ENCODE measurements at places on chromosomes 11 and 22.

DNA sequence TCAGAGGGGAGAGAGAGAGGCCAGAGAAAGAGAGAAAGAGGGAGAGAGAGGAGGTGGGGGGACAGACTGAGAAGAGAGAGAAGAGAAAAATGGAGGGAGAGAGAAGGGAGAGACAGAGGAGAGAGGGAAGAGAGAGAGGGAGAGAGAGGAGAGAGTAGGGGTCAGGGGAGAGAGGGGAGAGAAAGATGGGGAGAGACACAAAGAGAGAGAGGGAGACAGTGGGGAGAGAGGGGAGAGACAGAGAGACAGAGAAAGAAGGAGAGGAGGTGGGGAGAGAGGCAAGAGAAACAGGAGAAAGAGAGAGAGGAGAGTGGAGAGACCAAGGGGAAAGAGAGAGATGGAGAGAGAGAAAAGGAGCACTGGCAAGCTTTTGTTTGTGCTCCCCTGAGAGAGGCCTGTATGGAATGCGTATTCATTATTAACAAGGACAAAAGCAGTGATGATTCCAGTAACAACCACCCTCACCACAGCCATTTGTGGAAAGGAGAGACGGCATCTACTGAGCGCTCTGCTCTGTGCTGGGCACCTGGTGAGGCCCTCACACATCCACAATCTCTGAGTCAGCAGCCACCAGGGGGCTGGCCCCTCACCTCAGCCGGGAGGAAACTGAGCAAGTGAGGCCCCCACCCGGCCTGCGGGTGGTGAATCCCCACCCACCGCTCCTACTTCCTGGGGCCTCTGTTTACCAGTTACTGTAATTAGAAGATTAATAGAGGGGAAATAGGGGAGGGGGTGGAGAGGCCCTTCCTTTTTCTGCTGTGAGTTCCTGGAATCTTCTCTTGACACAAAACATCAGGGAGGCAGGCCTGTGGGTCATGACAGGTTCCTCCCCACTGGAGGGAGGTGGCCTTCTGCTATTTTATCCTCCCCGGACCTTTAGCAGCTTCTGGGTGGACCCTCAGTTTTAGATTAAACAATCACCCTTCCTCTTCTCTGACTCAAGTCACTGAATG is 14.6 kb upstream of the MIAT start:
- peak; percentile 87 for DNase-seq

DNA sequence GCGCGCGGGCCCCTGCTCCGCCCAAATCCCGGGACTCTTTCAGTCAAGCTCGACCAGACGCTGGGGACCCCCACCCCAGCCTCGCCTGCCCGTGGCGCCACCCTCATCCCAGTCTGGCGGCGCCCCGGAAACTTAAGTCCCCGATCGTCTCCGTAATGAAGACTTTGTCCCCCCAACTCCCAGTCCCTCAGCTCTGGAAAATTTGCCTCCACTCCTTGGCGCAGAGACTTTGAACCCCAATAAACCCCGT is 348 bp downstream of the PLCB3 start:
- DNase-seq: no peak

- no peak for DNase-seq
Observed at GRCh38 chr11:94794287-94795168, 26.4 kb downstream of the AMOTL1 start.

GRCh38 chr22:31962387-31963125 is 18.2 kb downstream of the YWHAH start:
- DNase-seq: no peak

GRCh38 chr11:76041208-76041607 is 165.1 kb downstream of the WNT11 start:
- DNase-seq: no peak

DNA sequence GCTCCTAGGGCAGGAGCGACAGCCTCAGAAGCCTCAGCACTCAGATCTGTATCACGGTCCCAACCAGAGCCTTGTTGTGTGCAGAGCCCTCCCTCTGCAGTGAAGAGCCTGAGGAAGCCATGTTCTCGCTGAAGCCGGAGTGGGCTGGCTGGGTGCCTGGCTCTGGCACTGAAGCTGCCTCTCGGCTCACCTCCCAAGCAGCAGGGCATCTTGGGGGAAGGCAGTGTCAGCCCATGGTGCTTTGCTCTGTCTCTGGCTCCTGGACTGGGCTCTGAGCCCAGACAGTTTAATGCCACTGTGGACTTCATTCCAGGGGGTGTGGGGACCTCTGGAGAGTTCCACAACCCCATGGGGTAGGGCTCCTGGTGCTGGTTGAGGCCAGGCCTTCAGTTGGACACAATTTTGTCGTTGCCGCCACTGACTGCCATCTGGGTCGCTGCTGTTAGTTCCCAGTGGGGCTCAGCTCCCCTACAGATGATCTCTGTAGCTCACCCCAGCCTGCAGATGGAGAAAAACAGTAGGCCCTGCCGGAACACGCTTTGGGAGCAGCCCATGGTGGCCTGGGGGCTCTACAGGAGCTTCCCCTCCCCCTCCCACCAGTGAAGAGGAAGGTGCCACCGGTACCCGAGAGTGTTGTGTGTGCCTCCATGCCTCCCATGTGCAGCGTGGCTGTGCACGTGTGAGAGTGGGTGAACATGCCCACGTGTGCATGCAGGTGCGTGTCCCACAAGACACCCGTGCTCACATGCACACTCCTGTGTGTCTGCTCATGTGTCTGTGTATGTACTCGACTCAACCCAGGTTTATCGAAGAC is 86.5 kb upstream of the B3GAT1 start:
- no peak for DNase-seq

GRCh38 chr11:7020183-7020917 is at the start of the genes NLRP14 and ZNF214:
Gene NLRP14 (plus strand): TSS chr11:7020479. CDS start chr11:7038587, 18,108 bp downstream.
Gene ZNF214 (minus strand): TSS chr11:7020346. CDS start chr11:7002835, 17,511 bp downstream.
- DNase-seq: no peak

DNA sequence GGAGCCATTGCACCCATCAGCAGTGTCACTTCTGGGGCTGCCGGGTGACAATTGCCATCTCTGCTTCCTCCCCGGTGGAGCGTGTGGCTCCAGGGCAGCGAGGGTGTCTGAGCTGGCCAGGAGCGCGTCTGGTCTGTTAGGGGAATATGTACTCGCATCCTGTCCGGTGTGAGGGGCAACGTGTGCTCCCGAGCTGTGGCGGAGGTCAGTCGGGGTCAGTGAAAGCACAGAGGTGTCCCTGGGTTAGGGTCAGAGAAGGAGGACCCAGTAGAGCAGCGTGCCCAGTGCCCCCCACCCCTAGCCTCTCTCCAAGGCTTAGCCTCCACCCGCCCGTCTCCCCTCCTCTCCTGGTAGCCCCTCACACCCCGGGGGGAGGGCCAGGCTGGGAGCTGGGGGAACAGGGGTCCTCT is 1.5 kb downstream of the CLCF1 start:
- DNase-seq: no peak

DNA sequence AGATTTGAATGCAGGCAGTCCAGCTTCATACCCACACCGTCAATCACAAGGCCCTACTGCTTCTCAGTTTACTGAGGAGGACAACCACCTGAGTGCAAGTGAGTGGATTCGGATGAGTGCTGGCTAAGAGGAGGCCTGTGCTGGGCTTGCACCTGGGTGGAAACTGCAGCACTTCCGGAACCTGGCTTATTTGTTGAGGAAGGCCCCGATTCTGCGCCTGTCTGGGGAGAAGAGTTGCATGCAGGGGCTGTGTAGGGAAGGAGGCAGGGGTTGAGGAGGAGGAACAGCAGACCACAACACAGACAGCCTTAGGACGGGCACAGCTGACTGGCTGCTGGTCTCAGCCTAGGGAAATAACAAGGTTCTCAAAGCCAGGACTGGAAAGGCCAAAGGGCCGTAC is 20.8 kb downstream of the ABTB2 start:
- DNase-seq: no peak

GRCh38 chr11:75350743-75351540 is 519 bp downstream of the ARRB1 start:
- peak; percentile 46 for DNase-seq

GRCh38 chr11:134425816-134426536 is 13.9 kb upstream of the B3GAT1 start:
- DNase-seq: no peak

DNA sequence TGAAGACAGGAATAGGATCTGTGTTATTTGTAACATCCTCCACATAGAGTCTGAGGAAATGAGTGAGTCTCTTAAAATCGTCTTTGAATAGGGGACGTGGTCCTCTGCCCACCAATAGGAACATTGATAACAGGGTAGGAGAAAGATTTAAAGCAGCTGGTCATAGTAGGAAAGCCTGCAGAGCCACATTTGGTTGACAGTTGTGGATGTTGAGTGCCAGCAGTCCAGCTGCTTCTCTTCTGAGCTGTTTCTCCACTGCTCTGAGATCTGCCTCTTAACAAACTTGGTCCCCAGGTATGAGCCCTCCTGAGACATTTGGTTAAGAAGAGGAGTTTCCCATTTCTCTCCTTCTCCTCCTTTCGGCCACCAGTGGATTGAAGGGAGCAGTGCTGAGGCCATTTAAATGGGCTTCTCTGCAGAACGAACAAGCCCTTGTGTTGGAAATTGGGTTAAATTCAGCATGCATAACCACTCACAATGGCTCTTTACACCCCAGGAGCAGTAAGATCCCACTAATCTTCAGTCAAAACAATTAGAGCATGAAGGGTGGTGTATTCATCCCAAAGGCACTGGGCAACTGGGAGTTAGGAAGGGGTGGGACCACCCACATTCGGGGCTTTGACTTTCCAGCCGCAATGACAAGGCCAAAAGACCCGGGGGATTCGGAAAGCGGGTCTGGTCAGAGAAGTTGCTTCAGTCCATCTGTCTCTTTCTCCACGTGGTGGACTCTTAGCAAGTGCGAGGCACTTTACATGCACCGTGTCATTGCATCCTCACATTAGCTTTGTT is 32.3 kb downstream of the MIAT start:
- DNase-seq: no peak

DNA sequence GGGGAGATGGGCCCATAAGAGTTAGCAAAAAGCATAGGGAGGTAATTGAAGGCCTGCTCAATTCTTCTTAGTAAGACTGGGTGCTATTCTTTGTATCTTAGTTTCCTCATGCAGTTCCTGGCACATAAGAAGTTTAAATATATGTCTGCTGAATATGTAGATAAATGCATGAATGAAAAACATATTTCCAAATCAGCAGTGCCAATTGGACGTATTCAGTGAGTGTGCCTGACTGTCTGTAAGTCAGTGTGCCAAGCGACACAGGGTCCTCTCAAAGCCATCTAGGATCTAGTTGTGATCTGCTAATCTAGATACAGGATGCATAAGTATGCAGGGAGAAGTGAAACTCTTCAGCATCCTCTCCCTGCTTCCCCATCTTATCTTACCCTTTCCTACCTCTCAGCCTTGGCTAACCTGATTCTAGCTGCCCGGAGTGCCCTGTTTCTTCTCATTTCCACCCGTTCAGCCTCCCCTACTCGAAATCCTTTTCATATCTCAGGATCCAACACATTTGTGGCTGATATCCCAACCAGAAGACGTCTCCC is 91.1 kb upstream of the SORL1-AS1 start:
- DNase-seq: no peak

GRCh38 chr11:85746670-85747069 is 60.7 kb upstream of the CCDC89 start:
- DNase-seq: no peak

GRCh38 chr11:43578346-43579170 is 102.0 kb upstream of the HSD17B12 start:
- no peak for DNase-seq

DNA sequence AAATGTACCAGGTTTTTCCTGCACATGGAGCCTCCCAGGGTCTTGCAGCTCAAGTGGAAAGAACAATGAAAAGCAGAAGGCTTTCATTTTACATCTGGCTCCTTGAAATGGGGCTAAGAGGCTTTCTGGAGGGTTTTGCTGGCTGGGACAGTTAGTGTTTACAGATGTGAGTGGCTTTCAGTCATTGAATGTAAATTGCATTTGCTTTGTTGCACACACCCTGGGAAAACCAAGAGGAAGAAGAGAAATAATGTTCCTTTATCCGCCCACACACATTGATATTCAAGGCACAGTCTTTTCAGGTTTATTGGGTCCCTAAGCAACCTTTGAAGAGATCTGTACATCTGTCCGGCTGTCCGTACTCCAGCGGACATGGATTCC is 144.5 kb downstream of the SPON1 start:
- no peak for DNase-seq

- DNase-seq: no peak
Observed at GRCh38 chr22:23121424-23121823, 20.4 kb downstream of the RSPH14 start.

GRCh38 chr22:38871360-38872171 is 450 bp downstream of the CBX6 start:
- peak; percentile 49 for DNase-seq

- no peak for DNase-seq
Observed at GRCh38 chr22:35987487-35987886, 41.1 kb downstream of the RBFOX2 start.

DNA sequence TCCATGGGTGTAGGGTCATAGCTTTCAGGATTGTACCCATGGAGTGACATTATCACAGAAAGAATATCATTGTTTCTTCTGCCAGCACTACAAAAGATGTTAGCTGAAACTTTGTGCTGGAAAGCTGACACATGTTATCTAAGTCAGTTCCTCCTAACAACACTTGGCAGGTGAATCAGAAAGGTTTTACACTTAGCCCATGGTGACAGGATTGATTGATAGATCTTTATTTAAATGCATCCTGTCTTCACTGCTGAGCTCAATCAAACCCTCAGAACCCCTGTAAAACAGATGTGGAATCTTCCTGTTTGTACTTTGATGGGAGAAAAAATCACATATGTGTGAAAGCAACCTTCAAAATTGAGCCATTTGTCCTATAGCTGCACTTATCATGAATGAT is 811.5 kb upstream of the ANO3 start:
- DNase-seq: no peak

Measured in activated CD8-positive, alpha-beta memory T cell treated with anti-CD3 and anti-CD28 coated beads, Interleukin-2, amount 50 U/mL, for 4 hours (primary cell).